Breast epithelium (tissue), 4 donors: ENCODE measurements at places on chromosomes 13 and 19. TPM values are rescaled to one million over a fixed set of nuclear protein-coding genes. Genes with fewer than 3 reads are reported as not detected.

DNA sequence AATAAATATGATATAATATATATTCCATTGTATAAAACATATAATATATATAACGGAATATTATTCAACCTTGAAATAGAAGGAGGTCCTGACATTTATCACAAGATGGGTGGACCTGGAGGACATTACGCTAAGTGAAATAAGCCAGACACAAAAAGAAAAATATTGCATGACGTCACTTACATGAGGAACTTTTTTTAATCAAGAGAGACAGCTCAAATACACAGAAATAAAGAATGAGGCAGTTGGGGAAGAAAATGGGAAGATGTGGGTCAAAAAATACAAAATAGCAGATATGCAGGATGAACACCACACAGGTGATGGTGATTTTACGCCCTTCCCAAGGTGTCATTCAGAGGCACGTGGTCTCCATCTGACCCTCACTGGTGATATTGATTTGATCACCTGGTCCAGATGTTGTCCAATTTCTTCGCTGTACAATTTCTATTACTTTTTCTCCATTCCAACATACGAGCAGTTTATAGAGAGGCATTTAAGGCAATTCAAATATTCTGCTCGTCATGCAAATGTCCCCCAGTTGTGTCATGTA lies 513 bp upstream of the ZNF317 start:
- DNase-seq = no peak

- DNase-seq = no peak
These were observed 10.1 kb downstream of the C19orf38 start for GRCh38 chr19:10858204-10858828.

GRCh38 chr13:96900986-96901385 lies 93.3 kb downstream of the OXGR1 start:
- DNase-seq = no peak

GRCh38 chr13:83516781-83517180 lies 365.5 kb downstream of the SLITRK1 start:
- no peak for DNase-seq

DNA sequence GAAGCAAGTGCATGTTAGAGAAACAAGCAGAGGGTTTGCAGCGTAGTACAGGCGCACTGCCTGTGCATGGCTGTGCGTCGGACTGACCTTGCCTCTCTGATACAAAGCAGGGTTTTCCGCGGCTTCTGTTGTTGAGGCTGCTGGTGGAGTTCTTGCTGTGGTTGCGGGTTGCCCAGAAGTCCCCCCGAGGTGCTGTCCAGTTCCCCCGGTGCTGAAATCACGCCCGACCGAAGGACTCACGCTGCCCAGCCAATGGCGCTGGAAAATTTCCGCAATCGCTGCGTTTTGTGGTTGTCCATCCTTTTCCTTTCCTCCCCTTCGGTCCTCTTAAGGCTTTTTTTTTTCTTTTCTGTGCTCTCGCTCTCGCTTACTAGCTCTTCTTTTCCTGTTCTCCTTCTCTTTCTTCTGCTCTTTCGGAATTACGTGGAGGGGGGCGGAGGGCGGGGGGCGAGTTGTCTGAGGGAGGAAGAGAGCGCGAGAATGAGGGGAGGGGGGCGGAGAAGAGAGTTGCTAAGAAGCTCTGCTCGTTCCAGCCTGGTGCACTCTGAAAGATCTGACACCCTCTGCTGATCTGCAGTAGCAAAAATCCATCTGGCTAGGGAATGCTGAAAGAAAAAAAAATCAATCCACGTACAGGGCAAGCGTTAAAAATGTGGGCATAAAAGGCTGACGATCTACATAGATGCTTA lies at the start of gene SLITRK1:
Gene SLITRK1 (minus strand): TSS at position 558 of the 689 bp plus-strand sequence. CDS start 967 bp downstream, outside the sequence.
- DNase-seq = no peak

GRCh38 chr13:113080901-113081521 lies 24.6 kb upstream of the F7 start:
- DNase-seq = no peak

- DNase-seq = no peak
These were observed 6.2 kb upstream of the WBP4 start for GRCh38 chr13:41054919-41055619.

The COL5A3 gene
- 32.2 TPM for total RNA-seq

The ZNF546 gene
- total RNA-seq = 4.3 TPM

The LIG4 gene
- 10.1 TPM for total RNA-seq

The DOCK6 gene
- total RNA-seq = 49.6 TPM

The ZNF793 gene
- total RNA-seq = 1.3 TPM
